Peyer's patch (tissue), 4 donors: ENCODE measurements at places on chromosomes 12 and 14.

DNA sequence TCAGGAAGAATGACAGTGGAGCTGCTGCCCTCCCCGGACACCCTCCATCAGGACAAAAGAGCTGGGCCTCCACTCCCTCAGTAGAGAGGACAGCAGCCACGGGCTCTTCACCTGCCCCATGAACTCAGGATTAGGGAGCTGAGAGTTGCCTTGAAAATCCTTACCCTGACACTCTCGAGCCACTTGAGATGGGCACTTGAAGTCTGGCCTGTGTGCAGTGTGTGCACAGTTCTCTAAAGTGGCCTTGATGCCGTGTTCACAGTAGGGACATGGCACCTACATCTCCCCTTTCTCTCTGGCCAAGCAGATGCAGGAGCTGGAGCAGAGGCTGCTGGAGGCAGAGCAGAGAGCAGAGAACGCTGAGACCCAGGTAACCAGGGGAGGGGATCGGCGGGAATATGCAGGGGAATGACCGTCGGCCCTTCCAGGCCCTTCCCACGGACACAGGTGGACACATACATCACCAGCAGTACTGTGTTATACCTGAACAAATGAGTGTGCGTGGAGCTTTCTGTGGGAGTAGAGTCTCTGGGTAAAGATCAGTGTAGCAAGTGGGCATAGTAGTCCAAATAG is 22.5 kb downstream of the PLEKHH1 start:
- no peak for DNase-seq

- no peak for DNase-seq
Measured at GRCh38 chr14:36383767-36384431, 63.5 kb upstream of the MBIP start.

GRCh38 chr12:53344824-53345485 is 8.8 kb upstream of the SP7 start:
- DNase-seq, result peak; percentile 86

DNA sequence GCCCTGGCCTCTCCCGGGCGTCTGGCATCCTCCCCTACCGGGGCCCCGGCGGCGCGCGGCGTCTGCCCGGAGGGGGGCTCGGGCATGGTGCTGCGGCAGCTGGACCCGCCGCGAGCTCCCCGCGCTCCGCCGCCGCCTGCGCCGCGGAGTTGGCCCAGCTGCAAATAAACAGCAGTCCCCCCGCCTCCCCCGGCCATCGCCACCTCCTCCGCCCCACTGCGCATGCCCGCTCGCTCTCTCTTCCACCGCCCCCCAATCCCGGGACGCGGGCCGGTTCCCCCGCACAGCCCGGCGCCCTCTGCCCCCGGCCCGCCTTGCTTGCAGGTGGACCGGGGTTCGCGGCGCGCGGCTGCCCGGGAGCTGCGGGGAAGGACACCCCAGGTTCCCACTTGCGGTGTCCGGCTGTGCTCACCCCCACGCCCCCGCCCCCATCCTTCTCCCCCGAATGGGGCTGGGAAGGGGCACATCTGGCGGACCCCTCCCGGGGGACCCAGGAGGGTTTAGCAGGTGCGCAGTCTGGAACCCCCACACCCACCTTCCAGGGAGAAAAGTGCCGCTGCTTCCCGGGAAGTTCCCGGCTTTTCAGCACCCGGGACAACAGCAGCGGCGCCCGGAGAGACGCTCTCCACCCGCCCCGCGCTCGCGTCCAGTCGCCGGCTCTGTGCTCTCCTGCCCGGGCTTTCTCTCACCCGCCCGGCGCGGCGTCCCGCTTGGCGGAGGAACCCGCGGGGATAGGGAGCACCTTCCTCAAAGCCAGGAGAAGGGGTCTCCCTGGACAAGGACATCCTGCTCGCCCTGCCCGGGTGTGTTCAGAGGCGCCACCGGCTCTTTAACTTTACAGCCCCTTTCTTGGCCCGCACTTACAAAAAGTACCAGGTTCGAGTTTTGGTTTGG is at the start of gene TMTC1:
TSS of gene TMTC1 (minus strand) at position 170 of the 894 bp plus-strand sequence. CDS start 191 bp downstream, outside the sequence.
- DNase-seq, result no peak

- DNase-seq, result no peak
Measured at GRCh38 chr12:112602150-112602549, 183.4 kb downstream of the PTPN11 start.

GRCh38 chr12:79329933-79330332 is 360.8 kb downstream of the PAWR start:
- no peak for DNase-seq

- DNase-seq, result no peak
Measured at GRCh38 chr14:105470350-105471296, 4.0 kb upstream of the CRIP2 start.

GRCh38 chr12:57280211-57281062 is 29.4 kb upstream of the STAC3 start:
- DNase-seq, result peak; percentile 66

DNA sequence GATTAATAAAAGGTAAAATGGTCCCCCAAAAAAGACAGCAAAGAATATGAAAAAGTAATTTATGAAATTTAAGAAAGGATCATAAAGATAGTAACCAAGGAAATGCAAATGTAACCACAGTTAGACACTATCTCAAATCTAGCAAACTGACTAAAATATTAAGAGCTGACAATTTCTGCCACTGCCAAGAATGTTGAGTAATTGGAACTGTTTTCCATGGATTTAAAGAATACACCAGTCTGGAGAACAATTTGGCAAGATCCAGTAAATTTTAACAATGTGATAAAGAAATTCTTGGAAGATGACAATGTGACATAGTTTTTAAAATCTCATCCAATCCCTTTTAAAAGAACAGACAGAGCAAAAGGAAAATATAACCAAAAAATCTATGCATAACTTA is 798.0 kb upstream of the MGAT4C start:
- no peak for DNase-seq

DNA sequence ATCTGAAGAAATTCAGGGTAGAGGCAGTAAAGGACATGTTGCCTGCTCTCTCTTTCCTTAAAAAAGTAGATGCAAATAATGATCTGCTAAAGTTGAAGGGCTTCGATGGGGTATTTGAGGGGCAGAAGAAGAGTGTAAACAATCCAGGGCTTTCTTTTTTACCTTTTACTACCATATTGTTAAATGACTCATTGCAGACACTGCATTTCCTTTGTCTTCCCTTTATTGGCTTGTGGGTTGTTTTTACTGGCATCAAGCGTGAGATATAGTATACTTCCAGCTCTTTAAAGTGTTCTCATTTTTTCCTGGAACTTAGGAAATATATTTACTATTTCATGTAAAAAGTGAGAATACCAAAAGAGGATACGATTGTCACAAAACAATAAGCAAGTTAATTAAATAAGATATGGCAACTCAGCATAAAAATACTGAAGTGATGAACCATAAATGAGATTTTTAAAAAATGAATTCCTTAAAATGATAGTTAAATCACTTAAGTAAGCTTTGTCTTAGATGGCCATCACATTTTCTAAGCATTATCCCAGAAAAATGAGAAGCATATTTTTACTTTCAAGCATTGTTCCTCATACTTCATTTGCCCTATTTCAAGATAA is 72.3 kb upstream of the KRAS start:
- no peak for DNase-seq

DNA sequence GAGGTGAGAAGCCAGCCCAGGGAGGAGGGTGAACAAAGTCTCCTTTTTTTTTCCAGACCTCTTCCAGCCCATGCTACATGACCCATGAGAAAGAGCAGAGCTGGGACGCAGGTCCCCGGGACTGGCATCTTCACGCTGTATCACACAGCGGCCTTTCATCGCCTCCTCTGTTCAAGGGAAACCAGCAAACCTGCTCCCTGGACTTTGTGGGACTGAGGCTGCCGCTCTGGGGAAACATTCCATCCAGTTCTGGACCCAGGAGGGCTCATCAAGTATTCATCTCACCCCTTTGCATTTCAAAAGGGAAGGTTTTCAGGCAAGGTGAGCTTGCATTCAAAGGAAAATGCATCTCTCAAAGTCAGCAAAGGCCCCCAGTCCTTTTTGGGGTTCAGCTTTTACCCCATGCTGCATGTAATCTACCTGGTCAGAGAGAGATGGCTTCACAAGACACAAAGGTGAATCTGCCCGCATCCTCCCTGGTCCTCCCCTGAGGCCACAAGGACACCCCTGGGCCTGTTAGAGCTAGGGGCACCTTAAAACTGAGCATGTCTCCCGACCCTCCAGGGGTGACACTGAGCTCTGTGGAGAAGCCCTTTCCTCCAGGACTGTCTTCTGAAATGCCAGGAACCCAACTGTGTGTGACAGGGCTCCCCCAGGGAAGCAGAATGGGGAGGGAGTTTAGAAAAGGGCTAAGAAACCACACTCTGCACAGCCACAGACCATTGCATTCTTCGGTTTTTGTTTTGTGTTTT is 21.2 kb upstream of the MEG3 start:
- DNase-seq, result no peak

GRCh38 chr14:61929651-61930050 is 167.4 kb downstream of the SNAPC1 start:
- no peak for DNase-seq

GRCh38 chr12:89353823-89354611 is 1.7 kb upstream of the DUSP6 start:
- peak; percentile 91 for DNase-seq

DNA sequence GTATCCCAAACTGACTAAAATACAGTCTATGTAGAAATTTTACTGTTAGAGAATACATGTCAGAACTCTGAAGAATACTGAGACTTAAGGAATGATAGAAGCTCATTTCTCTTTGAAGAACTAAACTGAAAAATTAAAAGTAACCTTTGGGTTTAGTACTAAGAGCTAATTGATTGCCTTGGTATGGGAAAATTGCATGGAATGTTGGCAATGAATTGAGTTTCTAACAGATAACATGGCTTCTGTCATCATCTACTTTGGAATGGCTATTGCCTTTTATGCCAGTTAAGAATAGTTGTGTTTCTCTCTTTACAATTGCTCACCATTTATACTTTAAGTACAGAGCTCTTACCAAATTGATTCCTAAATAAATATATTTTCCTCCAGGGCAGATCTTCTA is 308.8 kb upstream of the SYT1 start:
- no peak for DNase-seq

DNA sequence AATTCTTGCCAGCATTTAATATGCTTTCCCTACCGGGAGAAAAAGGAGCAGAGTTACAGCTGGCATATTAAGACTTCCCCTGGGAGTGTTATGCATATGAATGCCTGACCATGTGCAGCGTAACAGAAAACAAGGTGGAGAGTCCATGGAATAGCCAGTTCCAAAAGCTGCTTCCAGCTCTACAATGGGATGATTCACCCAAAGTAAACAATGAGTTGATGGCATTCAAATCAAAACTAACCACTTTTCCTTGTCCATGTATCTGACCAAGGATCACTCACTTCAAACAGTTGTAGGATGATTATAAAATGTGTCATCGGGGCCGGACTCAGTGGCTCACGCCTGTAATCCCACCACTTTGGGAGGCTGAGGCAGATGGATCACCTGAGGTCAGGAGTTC is 48.1 kb upstream of the BICDL1 start:
- no peak for DNase-seq

- no peak for DNase-seq
Measured at GRCh38 chr14:59277659-59278058, 89.2 kb downstream of the DAAM1 start.

DNA sequence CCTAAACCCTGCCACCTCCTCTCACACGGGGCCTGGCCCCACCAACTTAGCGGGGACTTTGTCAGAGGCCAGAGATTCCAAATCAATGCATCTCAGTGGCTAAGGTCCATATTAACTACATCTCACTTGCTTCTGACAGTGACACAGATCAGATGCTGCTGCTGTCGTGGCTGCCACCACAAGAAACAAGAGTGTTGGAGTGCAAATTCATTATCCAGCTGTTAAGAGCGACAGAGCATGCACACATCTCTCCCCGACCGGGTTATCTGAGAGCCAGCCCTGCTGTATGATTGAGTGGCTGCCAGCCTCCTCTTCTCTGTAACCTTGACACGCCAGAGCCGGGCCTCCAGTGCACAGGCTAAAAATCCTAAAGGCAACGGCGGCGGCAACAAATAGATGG is 40.2 kb downstream of the SPRING1 start:
- no peak for DNase-seq

- DNase-seq, result no peak
Measured at GRCh38 chr12:131141514-131141913, 187.8 kb downstream of the ADGRD1 start.

DNA sequence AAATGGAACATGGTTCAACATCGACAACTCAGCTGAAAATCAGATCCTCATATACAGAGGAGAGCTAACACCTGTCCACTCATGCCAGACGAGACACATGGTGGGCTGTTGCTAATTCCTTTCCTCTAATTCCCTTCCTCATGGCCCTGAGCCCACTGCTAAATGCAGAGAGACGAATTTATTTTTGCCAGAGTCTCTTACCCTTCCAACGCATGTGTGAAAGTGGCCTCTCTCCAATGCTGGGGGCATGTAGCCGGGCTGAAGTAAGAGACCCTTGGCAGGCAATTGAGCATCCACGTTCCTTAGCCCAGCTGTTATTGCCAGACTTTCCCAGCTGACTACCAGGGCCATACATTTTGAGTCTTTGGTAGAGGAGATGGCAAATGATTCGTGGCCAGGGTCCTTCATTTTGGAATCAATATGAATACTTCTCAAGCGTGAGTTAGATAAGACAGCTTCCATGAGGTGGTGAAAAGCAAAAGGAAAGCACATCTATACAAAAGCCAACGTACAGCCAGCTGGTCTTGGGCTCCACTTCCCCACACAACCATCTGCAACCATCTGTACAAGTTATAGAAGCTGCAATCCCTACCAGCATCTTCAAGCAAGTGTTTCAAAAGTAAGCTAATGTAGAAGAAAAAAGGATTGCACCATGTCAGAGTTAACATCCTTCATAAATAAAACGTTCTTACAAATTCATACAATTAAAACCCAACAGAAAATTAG is 28.6 kb downstream of the CORO1C start:
- DNase-seq, result no peak

- DNase-seq, result no peak
Measured at GRCh38 chr12:128425666-128426331, 158.8 kb downstream of the TMEM132C start.

DNA sequence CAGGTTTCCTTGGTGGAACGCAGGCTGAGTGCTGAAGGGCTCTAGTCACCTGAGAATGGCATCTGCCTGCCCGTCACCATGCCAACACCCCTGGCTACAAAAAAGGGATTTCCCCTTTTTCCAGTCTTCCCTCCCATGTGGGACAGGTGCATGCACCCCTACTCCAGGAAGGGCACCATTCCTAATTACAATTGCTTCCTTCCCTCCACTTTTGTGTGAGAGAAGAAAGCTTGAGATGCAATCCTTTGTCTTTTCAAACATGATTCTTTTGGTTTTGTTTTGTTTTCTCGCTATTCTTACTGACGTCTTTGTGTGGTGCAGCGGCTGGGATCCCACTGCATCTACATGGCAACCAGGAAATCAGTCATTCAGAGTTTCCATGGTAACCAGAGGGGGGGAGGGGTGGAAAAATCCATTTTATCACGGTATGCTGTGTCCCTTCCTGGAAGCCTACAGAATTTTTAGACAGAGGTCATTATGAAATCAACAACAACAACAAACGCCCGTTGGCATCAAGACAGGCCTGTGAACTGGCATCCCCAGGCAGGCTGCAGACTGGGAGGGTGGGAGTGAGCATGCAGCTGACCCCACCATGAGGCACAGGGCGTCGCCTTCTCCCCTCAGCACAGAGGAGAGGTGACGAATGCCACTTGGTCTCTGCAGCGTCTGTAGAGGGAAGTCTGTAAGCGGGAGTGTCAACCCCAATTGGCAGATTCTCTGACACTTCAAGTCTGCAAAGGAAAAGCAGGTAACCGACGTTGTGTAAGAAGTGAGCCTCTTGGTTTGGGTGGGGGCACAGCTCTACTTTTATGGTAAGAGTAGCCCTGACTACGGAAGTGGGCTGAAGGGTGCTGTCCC is 13.6 kb upstream of the GNG2 start:
- DNase-seq, result peak; percentile 93

- peak; percentile 95 for DNase-seq
Measured at GRCh38 chr12:55929306-55929791, 1.6 kb upstream of the DGKA start.
